ENCODE measurements at places on chromosomes 2 and 18.

DNA sequence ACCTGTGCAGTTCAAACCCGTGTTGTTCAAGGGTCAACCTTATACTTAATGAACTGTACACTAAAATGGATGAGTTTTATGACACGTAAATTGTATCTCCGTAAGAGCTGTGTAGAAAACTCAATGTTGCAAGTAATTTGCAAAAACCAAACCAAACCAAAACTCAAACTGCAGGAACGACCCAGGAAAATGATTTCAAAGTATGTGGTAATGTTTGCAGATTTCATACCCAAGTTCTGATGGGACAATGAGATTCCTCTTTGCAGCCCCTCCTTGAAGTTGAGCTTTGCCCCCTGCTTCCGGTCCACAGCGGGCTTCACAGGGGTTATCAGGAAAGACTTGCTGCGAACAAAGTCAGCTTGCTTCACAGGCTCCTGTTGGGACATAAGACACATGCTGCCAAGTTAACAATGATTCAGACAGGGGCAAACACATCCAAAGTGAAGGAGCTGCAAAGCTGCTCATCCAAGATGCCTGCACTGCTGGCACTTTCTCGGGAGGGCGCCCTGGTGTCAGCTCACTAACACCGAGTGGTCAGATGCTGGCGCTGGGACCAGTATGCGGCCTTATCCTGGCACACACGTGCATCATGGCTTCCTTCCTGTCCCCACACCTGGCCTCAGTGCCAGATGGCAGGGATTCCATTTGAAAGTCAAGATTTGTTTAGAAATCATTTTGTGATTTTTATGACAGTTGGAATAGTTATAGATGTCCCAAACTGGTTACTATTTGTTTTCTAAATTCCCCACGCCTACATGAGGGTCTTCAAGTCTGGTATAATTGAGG lies 65.2 kb upstream of the MGAT4A start:
- no peak for DNase-seq

- DNase-seq = no peak
Measured at GRCh38 chr2:168848225-168848624, 42.0 kb downstream of the SPC25 start.

DNA sequence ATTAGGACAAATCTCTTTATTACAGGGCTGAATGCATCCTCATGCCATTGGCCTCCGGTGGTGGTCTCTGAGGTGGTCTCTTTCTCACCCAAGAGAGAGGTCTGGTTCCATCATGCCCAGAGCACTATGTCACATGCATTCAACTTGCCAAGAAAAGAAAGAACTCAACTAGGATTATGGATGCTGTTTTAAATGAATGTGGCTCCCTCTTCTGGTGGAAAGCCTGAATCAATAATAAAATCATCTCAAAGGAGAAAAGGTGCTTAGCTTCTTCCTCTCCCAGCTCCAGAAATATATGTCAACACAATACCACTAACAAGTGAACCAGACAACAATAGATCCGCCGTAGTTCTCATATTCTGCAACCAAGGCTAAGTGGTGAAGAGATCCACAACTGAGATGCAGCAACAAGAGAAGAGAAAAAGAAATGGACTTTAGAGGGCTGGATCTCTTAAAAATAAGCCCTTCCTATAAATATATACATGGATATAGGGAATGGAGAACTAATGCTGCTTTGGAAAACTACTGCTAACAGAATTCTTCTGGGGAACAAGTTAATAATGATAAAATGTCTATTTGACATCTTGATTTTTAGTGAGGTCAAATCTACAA lies 396.8 kb downstream of the NCKAP5 start:
- DNase-seq = no peak

- DNase-seq = no peak
Measured at GRCh38 chr2:236719192-236719635, 149.6 kb downstream of the ACKR3 start.

DNA sequence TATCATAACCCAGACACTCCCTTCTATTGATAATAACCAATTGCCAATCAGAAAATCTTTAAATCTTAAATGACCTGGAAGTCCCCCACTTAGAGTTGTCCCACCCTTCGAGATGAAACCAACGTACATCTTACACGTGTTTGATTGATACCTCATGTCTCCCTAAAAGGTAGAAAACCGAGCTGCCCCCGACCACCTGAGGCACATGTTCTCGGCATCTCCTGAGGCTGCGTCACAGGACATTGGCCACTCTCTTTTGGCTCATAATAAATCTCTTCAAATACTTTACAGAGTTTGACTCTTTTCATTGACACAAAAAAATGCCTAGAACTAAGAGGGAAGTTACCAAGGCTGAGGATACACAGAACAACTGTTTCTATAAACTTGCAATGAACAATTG lies 190.0 kb downstream of the RTP5 start:
- no peak for DNase-seq

GRCh38 chr2:141767051-141767450 lies 363.8 kb downstream of the LRP1B start:
- DNase-seq = no peak
